ENCODE measurements at places on chromosomes 6 and 20.

DNA sequence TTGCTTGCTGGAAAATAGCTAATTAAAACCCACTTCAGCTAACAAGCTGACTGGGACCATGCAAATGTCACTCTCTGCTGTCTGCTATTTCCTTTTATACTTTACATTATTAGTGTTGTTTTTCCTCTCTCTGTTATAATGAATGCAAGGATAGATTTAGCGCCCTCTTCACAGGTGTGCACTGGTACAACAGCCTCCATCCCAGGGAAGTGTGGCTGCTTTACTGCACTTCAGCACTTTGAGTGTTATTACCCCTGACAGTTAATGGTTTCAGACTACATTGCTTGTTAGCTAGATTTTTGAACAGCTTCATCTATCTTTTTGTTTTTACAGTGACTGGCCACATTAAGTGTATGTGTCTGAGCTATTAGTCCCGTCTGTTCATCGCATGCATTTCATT is 405.7 kb downstream of the RNF144B start:
- no peak for DNase-seq

DNA sequence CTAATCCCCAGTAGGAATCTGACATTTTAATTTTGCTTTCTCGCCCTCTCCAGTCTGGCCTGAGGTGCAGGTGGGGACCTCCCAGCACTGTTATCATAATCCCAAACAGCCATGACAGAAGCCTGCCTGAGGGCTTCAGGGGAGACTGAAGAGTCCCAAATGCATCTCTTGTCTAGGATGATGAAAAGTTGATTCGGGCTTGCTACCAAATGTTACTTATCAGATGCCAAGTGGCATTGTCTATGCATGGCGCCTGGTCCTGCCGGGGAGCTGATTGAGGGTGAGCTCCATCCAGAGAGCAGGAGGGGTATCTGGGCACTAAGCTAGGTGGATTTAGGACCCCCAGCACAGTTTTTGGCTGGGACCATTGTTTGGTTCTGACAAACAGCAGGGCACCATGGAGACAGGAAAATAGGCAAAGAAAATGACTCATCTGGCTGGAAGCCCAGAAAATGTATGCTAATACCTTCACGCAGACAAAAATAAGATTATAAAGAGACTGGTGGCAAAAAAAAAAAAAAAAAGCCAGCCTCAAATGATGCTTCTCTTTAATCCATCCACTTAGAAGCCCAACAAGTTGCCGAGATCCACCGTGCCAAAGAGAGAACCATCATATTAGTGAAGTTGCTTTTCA is 513.7 kb upstream of the SULF2 start:
- DNase-seq, result no peak

DNA sequence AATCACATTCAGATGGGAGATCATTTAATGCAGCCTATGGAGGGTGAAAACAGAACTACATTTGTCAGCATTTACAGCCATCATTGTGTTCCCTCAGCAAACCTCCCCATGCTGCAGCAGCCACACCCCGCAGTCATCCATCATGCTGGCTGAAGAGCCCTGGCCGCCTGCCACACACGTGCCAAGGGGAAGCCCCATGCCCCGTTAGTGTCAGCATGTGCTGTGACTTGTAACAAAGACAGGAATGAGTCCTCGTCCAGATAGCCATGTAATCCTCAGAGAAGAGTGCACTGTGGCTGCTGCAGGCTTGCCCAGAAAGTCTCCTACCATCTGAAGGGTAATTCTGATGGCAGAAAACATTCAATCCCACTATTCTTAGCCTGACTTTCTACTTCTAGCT is 1097.8 kb downstream of the KIF16B start:
- peak; percentile 20 for DNase-seq

DNA sequence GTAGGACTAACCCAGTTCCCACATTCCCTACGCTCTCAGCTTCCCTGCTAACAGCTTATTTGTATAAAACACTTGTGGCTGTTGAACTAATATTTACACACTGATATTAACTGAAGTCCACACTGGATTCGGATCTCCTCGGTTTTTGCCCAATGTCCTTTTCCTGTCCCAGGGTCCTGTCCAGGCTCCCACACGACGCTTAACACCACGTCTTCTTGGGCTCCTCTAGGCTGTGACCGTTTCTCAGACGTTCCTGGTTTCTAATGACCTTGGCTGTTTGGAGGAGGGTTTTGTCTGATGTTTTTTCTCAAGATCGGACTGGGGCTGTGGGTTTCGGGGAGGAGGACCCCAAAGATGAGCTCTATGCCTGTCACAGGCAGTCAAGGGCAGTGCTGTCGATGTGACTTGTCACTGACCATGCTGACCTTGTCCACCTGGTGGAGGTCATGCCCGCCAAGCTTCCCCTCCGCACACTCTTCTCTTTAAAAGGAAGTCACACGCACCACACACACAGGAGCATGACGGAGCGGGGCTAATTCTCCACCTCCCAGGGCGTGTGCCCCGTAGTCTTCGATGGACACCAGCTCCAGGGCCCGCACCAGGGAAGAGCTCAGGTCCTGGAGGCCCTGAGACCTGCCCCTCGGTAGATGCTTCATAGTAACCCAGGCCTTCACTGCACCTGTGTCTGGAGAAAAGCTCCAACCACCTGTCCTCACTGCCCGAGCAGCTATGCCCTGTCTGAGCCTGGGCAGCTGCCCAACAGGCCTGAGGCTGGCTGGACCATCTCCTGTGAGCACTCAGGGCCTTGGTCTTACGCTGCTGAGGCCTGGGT is 72.0 kb downstream of the TTLL2 start:
- no peak for DNase-seq

DNA sequence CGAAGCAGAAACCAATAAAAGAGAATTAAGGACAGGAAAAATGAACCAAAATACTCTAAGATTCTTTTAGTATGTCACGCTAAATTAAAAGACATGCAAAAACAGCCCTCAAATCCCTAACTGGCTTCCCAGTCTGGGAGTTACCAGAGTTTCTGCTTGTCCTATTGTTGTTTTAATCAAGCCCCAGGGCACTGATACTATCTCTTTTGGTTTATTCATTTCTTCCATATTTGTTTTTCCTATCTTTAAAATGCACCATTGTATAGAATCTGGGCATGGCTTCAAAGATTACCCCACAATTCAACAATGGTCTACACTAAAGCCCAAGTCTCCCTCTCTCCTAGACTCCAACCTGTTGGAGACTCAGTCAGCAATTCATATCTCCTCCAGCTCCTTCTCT is 169.1 kb downstream of the MYLK4 start:
- no peak for DNase-seq

DNA sequence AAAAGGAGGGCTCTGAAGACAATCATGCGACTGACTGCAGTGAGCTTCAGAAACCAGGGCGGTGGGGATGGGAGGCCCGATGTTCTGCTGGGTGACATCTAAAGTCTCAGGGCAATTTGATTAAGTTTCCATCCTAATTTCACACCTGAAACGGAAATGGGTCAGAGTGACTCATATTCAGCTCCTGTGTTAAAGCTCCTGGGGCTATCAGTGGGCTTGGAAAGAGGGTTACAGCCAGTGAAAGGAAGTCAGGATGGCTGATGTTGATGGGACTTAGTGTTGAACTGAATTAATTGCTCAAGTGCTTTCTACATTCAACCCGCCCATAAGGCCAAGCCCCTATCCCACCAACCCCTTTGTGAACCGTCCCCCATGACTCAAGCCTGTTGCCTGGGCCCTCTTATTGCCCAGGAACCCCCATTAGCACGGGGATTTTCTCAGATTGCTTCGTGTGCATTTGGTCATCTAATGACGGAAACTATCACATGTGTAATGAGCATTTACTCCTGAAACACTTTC is 47.1 kb upstream of the TBC1D7 start:
- peak; percentile 95 for DNase-seq

GRCh38 chr6:124260337-124260736 is 456.7 kb downstream of the NKAIN2 start:
- no peak for DNase-seq

GRCh38 chr6:131255434-131255833 is 120.2 kb downstream of the AKAP7 start:
- DNase-seq, result no peak

DNA sequence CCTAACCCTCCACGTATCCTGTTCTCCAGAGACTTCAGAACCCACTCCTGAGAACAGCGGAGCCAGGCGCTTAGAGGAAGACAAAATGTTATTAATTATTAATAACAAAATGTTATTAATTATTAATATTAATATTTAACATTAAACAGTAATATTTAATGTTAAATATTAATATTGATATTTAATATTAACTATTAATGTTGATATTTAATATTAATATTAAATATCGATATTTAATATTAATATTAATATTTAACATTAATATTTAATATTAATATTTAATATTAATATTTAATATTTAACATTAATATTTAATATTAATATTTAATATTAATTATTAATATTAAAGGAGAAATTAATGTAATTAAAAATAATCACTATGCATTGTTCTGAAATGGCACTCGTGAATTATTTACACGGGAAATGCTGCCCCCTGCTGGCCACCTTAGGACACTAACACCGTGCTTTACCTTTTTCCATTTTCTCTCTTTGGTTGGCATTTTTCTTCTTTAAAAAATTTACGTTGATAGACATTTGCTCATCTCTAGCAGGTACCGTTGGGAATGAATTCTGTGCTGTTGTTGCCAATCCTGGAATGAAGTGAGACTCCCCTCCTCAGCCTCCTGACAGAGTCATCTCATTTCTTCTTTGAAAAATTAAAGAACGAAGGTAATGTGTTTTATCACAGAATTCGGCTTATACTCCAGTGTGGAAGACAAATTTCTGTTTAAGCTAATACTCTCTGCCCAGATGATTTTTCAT is 7.5 kb upstream of the GGTLC1 start:
- DNase-seq, result no peak

DNA sequence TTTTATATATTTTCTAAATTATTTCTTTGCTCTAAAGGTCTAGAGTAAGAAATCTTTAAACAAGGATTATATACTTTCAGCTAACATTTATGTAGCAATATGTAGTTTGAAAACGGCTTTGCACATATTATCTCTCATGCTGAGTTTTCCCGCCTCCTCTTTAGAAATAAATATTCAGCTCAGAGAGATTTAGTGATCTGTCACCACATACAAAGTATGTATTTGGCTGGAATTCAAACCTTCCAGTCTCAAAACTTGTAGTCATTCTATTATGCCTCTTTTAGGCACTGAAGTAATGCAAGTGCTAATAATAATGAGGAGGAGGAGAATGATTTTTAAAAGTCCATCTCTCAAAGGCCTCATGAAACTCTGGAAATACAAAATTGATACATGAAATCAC is 525.0 kb downstream of the GRIK2 start:
- DNase-seq, result no peak

- DNase-seq, result no peak
Observed at GRCh38 chr20:19018881-19019280, 193.6 kb upstream of the SLC24A3 start.

GRCh38 chr6:33947047-33947446 is 143.2 kb upstream of the MLN start:
- no peak for DNase-seq

- no peak for DNase-seq
Observed at GRCh38 chr6:56891754-56892153, 63.2 kb upstream of the BEND6 start.

- no peak for DNase-seq
Observed at GRCh38 chr20:62219992-62220665, at the start of gene HRH3. Gene HRH3 (minus strand): TSS chr20:62220278. CDS start chr20:62219970, 308 bp downstream.

GRCh38 chr20:31967830-31968249 is at the start of gene XKR7:
Gene XKR7 (plus strand): TSS chr20:31968151. CDS start chr20:31968176, 25 bp downstream.
- DNase-seq, result no peak

GRCh38 chr20:34302312-34302722 is 838 bp downstream of the AHCY start:
- no peak for DNase-seq

DNA sequence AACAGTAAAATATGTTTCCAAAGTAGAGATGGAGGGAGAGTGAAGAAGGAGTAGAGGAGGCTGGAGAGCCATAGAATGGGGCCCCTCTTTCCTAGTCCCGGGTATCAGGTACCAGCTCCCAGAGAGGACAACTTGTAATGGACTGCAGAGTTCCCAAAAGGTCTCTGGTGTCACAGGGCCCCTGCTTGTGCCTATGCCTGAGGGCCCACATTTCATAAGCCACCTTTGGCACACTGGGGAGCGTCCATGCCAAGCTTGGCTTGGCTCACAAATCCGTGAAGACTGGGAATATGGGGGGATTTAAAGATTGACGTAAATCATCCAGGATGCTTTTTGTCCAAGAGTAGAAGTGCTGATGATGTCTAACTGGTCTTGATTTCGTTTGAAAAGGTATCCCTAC is 16.4 kb upstream of the SLC22A3 start:
- DNase-seq, result no peak

- no peak for DNase-seq
Observed at GRCh38 chr6:26351544-26351953, 13.4 kb upstream of the BTN3A2 start.

DNA sequence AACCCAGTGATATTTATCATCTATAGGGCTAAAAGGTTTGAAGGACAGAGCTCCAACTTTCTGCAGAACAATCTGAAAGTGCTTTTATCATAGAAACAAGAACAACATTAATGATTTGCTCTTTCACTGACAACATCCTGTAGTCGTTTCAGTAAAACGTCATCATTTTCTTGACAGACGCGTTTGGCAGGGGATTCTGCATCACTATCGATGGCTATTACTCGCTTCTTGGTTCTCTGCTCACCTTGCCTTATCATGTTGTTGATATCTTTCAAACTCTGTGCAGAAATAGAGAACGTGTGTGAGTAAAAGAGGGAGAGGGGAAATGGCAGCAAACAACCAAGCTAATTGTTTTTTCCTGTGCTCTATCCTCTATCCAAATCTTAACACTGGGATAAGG is 47.1 kb upstream of the SAMHD1 start:
- DNase-seq, result no peak

GRCh38 chr6:36592221-36592655 is 1.9 kb upstream of the SRSF3 start:
- peak; percentile 72 for DNase-seq

GRCh38 chr6:3549314-3549940 is 92.6 kb upstream of the SLC22A23 start:
- DNase-seq, result no peak

DNA sequence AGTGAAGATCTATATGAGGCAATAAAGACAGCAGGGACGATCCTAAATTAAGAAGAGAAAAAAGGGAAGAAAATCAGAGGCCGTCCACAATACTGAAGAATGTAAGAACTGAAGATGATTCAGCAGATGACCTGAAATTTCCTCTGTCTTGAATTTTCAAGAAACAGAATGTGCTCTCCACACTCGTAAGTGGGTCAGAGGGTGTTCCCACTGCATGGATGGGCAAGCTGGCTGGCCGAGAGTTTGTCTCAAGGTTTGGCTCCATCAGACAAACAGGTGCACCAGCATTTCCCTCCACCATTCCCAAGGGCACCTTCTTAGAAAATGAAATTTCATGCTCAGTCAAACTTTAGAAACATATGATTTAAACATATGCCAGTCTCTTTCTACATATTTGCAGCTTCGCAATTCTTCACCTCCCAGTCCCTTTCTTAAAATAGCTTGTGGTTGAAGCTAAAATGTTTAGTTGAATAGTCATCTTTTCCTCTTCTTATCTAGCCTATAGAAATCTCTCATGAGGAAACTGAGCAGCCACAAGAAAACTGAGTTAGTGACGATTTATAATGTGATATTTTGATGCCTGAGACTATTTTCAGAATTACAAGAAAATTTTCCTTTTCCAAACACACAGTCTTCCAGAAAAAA is 576.4 kb downstream of the PRKN start:
- DNase-seq, result no peak
